ENCODE measurements at places on chromosomes 2 and 18. TPM values are rescaled to one million over a fixed set of nuclear protein-coding genes. Genes with fewer than 3 reads are reported as not detected.

GRCh38 chr2:11667866-11668637 lies 1.9 kb downstream of the NTSR2 start:
- no peak for DNase-seq

DNA sequence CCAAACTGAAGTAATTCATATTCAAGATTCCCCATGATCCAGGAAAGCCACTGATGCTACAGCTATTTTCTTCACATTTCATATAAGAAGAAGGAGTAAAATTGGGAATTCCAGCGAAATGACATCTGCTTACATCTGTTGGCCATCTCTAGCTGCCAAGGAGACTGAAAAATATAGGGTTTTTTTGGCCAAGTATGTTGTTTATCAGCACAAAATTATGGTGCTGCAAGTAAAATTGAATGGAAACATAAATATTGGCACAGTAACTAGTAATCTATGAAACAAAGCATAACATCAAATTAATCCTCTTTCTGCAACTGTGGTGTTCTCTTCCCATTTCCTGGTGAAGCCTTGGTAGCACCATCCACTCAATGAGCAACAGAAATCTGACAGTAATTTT lies 649.5 kb upstream of the ZNF804A start:
- DNase-seq = no peak

- peak; percentile 48 for DNase-seq
Measured at GRCh38 chr2:120454654-120455385, 108.9 kb downstream of the INHBB start.

DNA sequence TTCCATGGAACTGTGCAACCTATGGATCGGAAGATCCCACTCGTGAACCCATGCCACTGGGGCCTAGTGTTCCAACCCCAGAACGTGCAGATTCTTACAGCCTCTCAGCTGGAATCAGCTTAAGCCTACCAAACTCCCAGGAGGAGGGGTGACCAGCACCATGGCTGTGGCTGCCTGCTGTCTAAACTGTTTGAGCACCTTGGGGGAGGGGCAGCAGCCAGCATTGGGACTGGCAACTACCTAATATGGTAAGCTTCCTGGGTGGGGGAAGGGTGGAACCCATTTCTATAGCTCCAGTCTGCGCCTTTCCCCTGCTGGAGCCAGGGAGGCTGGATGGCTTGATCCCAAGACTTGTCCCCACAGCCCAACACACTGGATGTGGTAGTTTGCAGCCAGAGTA lies 10.7 kb upstream of the POLE4 start:
- DNase-seq = no peak

DNA sequence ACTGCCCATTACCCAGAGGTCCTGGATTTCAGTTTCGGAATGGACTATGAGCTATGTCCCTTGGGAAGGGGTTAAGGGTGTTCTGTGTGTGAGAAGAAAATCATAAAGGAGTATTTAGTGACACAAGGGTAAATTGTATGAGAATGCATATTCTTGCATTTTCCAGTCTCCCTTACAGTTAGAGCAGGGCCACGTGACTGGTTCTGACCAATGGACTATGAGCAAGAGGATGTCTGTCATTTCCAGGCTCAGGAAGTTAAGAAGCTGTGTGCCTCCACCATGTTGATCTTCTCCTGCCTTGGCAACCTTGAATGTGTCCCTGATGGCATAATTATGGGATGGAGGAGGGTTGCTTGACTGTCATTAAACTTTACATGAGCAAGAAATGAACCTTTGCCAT lies 94.9 kb downstream of the DHRS9 start:
- DNase-seq = no peak

DNA sequence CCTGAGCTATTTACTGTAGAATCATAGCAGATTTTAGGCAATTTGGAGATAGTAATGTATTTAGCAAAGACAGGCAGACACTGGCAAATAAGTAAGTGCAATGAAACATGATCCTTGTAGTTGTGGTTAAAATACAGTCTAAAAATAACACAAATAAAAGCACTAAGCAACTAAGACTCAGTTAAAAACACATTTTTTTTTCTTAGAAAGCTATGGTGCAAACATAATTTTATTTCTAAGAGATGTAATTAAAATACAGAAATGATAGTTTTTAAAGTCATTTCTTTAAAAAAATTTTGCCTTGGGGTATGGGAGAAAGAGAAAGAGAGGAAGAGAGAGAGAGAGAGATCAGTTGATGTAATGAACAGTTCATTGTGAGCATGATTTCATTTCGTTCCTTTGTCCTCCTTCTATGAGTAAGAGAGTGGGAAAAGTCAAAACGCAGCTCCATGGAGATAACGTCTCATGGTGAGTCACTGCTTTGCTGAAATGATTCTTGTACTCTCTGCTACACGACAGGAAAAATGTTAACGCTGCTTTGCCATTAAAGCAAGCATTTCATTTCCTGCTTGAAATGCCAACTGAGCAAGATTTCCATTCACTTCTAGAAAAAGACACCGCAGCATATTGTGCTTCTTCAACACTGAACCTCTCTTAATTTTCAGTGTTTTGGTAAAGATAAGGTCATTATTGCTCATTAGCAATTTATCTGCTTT lies 61.3 kb upstream of the PGAP1 start:
- peak; percentile 97 for DNase-seq

- peak; percentile 60 for DNase-seq
Measured at GRCh38 chr2:52810460-52810859, 957.1 kb upstream of the CHAC2 start.

DNA sequence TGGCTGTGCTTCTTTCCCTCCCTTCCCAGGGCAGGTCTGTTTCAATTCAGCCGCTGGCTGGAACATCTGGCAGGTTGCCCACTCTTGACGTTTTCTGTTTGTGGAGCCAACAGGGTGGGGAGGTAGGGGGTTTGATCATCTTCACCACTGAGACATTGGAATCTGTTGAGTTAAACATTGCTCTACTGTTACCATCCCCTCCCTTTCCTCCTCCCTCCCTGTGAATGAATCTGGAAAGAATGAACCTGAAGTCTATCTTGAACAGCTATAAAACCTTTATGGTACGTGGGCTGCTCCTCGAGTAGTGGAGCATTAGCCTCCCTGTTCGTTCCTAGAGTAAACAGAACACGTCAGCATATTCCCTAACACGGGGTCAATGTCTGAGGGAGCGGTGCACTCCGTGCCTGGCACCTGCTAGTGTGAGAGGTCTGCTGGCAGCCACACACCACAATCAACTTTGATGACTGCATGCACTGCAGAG lies 249.9 kb upstream of the RBBP8 start:
- DNase-seq = peak; percentile 97

- DNase-seq = no peak
Measured at GRCh38 chr18:77316008-77316407, 66.4 kb downstream of the GALR1 start.

DNA sequence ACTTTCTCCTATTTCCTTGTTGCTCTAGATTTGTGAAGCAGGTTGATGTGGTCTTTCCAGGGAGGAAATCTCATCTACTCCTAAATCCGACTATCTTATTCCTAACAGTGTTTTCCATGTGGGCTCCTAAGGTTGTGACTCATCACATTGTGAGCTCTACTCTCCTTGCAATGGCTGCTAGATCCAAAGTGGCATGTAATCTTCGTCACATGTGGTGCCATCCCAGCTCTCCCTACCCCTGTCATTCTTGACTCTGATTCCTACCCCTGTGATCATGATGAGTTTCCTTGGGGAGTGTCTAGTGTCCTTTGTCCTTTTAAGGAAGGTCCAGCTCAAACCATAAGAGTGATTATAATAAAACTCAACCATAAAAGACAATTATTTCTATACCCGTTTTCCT lies 47.3 kb upstream of the GULP1 start:
- no peak for DNase-seq

TEX44 gene
- total RNA-seq = not detected

SH3BP4 gene
- total RNA-seq = 49.7 TPM

SIX3 gene
- not detected for total RNA-seq
